Activated CD4-positive, alpha-beta T cell treated with anti-CD3 and anti-CD28 coated beads, Interleukin-2, amount 10 ng/mL, durations not matched to agents 24 days and 14 days (primary cell): ENCODE measurements at places on chromosomes 16 and 17. TPM values are rescaled to one million over a fixed set of nuclear protein-coding genes. Genes with fewer than 3 reads are reported as not detected.

C16orf54 gene
- 17.0 and 17.8 TPM in 2 replicates for total RNA-seq

MYH13 gene
- total RNA-seq: not detected in 2 replicates

DNA sequence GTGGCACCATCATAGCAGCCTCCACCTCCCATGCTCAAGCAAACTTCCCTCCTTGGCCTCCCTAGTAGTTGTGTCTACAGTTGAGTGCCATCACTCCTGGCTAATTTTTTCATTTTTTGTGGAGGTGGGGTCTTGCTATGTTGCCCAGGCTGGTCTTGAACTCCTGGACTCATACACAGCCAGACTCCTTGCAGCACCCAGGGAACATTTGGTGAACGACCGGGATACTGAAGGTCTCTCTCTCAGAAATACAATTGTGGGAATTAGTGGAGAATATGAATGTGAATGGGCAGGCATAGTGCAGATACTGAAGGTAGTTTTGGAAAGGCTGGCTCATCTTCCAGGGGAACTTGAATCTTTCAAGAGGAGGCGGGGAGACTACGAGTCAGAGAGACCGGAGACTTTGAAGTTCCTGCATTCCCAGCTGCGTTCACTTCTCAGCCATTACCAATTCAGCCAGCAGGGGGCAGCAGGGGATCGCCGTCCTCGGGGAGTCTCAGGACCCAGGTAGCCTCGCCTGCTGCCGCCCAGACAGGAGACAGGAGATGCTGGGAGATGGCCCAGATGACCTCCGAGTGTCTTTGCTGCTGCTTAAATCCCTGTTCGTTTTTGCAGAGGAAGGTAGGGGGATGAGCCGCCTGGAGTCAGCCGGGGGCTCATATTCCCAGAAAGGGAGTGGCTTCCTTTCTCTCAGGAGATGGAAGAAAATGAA is 68.6 kb downstream of the HAPSTR1 start:
- peaks cover 8% of the 10 kb centered on the region for H3K4me1 ChIP-seq
- H3K36me3 ChIP-seq: no peaks in the 10 kb centered on the region
- H3K27me3 ChIP-seq: peaks cover 6% of the 10 kb centered on the region
- no peak overlapping the region for H3K27ac ChIP-seq
- no peak overlapping the region for H3K4me3 ChIP-seq

CLEC18C gene
- total RNA-seq: 0.45 TPM in 1 of 2 replicates, not detected in the other

LPO gene
- total RNA-seq: not detected in 2 replicates

- no peak overlapping the region for H3K4me3 ChIP-seq
- peaks cover 48% of the 10 kb centered on the region for H3K36me3 ChIP-seq
- H3K27ac ChIP-seq: no peak overlapping the region
- no peaks in the 10 kb centered on the region for H3K27me3 ChIP-seq
- H3K4me1 ChIP-seq: peaks cover 6% of the 10 kb centered on the region
These were observed 22.5 kb downstream of the VPS53 start for GRCh38 chr17:692116-692515.

DNA sequence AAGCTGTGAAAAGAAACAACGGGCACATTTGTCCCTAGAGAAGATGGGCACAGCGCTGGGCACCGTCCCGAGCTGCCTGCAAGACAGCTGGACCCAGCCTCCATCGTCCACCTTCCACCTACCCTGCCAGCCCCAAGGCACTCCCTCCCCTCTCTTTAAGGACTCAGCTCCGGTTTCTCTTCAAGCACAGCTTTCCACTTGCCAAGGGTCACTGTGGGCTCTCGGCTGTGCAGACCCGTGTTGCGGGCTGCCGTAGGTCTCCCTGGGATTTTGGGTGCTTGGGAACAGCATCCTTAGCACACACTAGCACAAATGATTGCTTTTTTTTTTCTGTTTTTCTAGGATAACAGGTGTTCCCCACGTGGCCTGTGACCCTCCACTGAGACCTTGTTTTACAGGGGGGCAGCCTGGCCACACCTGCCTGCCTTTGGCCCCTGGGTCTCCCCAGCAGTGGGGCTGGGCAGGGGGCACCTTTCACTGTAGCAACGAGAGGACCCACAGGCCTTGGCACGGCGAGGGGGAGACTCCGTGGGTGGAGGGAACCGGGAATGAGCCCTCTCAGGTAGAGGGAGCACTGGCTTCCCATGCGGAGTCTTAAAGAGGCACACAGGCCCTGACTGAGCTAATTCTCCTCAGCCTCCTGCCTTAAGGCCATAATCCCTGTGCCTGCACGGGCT is 1.4 kb downstream of the CHMP6 start:
- H3K27me3 ChIP-seq: no peaks in the 10 kb centered on the region
- peak overlapping the region; percentile 36 for H3K27ac ChIP-seq
- DNase-seq: no peak
- H3K4me1 ChIP-seq: peaks cover 20% of the 10 kb centered on the region
- peak overlapping the region; percentile 80 for H3K4me3 ChIP-seq

GRCh38 chr17:40314584-40314956 is 5.6 kb downstream of the RARA start:
- no peak overlapping the region for H3K4me3 ChIP-seq
- H3K27ac ChIP-seq: peak overlapping the region; percentile 55
- peak; percentile 79 for DNase-seq
- H3K4me1 ChIP-seq: peaks cover 62% of the 10 kb centered on the region

- H3K36me3 ChIP-seq: no peaks in the 10 kb centered on the region
- no peak overlapping the region for H3K27ac ChIP-seq
- H3K4me1 ChIP-seq: peaks cover 6% of the 10 kb centered on the region
- H3K27me3 ChIP-seq: no peaks in the 10 kb centered on the region
- no peak overlapping the region for H3K4me3 ChIP-seq
These were observed 34.1 kb downstream of the SNX29 start for GRCh38 chr16:12010388-12011251.

DNA sequence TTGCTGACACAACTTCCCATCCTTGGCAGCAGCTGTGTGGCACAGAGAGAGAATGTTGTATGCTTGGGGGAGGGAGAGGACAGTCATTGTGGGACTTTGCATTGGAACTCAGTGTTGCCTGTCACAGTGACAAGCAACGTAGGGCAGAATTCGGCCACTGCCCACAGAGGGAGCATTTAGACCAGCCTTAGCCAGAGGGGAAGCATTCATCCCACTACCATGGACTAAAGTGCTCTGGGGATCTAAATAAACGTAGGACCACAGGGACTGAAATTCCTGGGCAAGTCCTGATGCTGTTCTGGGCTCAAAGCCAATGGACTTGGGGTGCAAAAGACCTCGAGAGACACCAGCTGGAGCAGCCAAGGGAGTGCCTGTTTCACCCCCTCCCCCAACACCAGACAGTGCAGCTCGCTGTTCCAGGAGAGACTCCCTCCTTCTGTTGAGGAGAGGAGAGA is 44.9 kb downstream of the ABCA8 start:
- no peak for DNase-seq
- H3K36me3 ChIP-seq: no peaks in the 10 kb centered on the region
- no peak overlapping the region for H3K27ac ChIP-seq
- H3K27me3 ChIP-seq: peaks cover 2% of the 10 kb centered on the region

TP53TG3C gene
- total RNA-seq: not detected in 2 replicates

DNA sequence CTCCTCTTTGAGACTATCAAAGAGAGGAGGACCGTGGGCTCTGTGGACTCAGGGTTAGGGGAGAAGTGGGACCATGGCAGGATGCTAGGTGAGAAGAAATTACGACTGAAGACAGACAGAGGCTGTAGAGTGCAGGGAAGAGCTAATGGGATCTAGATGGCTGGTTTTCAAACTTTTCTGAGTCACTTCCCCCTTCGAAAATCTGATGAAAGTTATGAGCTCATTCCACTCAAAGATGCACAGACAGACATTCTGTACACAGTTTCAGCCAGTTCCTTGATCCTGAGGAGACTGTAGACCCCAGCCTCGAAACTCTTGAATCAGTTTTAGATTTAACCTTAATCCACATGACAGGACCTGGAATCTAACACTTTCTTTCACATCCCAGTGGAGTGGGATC is 40.7 kb downstream of the RGS9 start:
- peaks cover 60% of the 10 kb centered on the region for H3K4me1 ChIP-seq
- H3K36me3 ChIP-seq: peaks cover 7% of the 10 kb centered on the region
- H3K4me3 ChIP-seq: no peak overlapping the region
- DNase-seq: no peak
- no peaks in the 10 kb centered on the region for H3K27me3 ChIP-seq
- peak overlapping the region; percentile 79 for H3K27ac ChIP-seq

DNA sequence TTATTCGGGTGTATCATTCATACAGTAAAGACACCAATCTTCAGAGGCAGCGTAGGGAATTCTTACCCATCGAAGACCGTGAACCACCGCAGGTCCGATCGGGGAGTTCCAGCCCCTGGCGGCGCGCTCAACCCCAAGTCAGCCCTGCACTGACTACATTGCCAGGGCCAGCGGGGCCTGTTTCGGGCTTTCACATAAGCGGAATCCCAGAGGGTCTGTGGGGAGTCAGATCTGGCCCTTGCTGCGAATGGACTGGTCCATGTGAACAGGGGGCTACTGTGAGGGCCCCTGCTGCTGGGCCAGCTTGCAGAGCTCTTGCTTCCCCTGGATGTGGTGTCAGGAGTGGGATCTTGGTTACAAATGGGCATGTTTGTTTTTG is 7.6 kb downstream of the PDE6G start:
- H3K4me1 ChIP-seq: peaks cover 4% of the 10 kb centered on the region
- H3K4me3 ChIP-seq: no peak overlapping the region
- H3K27ac ChIP-seq: no peak overlapping the region
- H3K36me3 ChIP-seq: no peaks in the 10 kb centered on the region
- no peak for DNase-seq
- H3K27me3 ChIP-seq: peaks cover 17% of the 10 kb centered on the region

- H3K4me1 ChIP-seq: peaks cover 2% of the 10 kb centered on the region
- peaks cover 2% of the 10 kb centered on the region for H3K36me3 ChIP-seq
- H3K4me3 ChIP-seq: no peak overlapping the region
- no peaks in the 10 kb centered on the region for H3K27me3 ChIP-seq
These were observed 57.2 kb downstream of the CHD9 start for GRCh38 chr16:53112015-53112414.

DNA sequence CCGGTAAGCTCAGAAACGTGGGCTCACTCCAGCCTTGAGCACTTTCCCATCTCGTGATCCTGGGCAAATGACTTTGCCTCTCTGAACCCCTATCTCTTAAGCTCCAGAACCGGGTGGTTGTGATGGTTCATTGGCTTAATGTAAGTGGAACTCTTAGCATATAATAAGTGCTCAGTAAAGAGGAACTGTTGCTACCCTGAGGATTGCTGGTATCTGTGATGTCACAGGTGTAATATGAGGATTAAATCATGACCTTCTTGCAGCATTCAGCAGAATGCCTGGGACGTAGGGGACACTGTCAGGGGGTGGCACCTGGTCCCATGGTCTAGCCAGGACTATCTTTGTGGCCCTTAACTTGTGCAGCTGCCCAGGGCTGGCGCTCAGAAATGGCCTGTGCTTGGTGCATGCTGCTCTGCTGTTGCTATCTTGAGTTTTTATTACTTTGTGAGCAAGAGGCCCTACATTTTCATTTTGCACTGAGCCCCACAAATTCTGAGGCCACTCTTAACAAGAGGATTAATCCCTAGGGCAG is 68.8 kb downstream of the SREBF1 start:
- H3K27me3 ChIP-seq: no peaks in the 10 kb centered on the region
- H3K27ac ChIP-seq: no peak overlapping the region
- DNase-seq: no peak

DNA sequence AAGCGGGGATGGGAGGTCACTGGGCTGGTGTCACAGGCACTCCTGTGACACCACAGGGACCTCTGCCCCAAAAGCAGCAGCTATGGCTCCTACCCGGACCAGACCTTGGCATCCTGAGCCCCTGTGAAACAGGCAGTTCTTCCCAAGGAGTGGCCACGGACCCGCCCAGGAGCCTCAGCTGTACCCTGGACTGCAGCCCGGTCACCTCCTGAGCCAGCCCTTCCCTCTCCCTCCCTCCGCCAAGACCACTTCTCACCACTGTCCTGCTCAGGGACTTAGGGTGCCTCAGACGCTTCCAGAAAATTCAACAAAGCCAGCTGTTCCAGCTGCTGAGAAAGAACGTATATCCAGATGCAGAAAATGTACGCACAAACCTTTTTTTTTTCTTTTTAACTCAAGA is 13.9 kb upstream of the NCBP3 start:
- DNase-seq: no peak
- no peak overlapping the region for H3K4me3 ChIP-seq
- H3K4me1 ChIP-seq: no peaks in the 10 kb centered on the region
- no peaks in the 10 kb centered on the region for H3K27me3 ChIP-seq
- peaks cover 1% of the 10 kb centered on the region for H3K36me3 ChIP-seq

VASN gene
- 0.16 TPM in 1 of 2 replicates, not detected in the other for total RNA-seq

- H3K4me1 ChIP-seq: peaks cover 17% of the 10 kb centered on the region
- H3K4me3 ChIP-seq: peak within 1 kb of the TSS; percentile 75
- no peaks in the 10 kb centered on the region for H3K36me3 ChIP-seq
- peak within 1 kb of the TSS; percentile 37 for H3K27ac ChIP-seq
- H3K27me3 ChIP-seq: peaks cover 64% of the 10 kb centered on the region
These were observed at the start of gene NOG for GRCh38 chr17:56593646-56594319. NOG (plus strand) TSS chr17:56593699; CDS start chr17:56594224, 525 bp downstream.

GRCh38 chr17:64780096-64781013 is 118.2 kb upstream of the SMURF2 start:
- peak overlapping the region; percentile 72 for H3K27ac ChIP-seq
- H3K4me1 ChIP-seq: peaks cover 27% of the 10 kb centered on the region

- DNase-seq: peak; percentile 67
- no peaks in the 10 kb centered on the region for H3K36me3 ChIP-seq
- H3K27me3 ChIP-seq: peaks cover 15% of the 10 kb centered on the region
- H3K27ac ChIP-seq: no peak within 1 kb of the TSS
- peaks cover 4% of the 10 kb centered on the region for H3K4me1 ChIP-seq
These were observed at the start of gene NECAB2 for GRCh38 chr16:83967838-83968305. NECAB2 (plus strand) TSS chr16:83968244; CDS start chr16:83968649, 405 bp downstream.

- no peak for DNase-seq
- H3K27ac ChIP-seq: no peak overlapping the region
- peaks cover 4% of the 10 kb centered on the region for H3K36me3 ChIP-seq
- H3K4me1 ChIP-seq: peaks cover 2% of the 10 kb centered on the region
These were observed 1.9 kb downstream of the PRR15L start for GRCh38 chr17:47955497-47956461.

DNA sequence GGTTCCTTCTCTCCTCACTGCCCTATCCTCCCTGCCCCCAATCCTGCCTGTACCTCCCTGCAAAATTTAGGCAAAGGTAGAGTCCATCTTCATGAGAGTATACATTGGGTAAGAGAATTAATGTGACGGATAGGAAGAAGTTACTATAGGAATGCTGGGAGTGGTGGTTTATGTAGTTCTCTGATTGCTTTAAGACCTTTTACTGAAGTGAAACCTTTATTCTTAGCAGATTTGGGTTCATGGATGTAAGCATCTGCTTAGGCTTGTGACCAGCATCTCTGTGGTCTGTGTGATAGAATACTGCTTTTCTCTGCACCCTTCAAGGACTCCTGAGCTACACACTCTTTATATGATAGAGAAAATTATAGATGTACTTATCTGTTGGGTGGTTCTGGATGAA is 127.3 kb downstream of the PRKCA start:
- peaks cover 14% of the 10 kb centered on the region for H3K36me3 ChIP-seq
- no peaks in the 10 kb centered on the region for H3K27me3 ChIP-seq
- H3K27ac ChIP-seq: peak overlapping the region; percentile 26
- peaks cover 74% of the 10 kb centered on the region for H3K4me1 ChIP-seq
- no peak overlapping the region for H3K4me3 ChIP-seq

DNA sequence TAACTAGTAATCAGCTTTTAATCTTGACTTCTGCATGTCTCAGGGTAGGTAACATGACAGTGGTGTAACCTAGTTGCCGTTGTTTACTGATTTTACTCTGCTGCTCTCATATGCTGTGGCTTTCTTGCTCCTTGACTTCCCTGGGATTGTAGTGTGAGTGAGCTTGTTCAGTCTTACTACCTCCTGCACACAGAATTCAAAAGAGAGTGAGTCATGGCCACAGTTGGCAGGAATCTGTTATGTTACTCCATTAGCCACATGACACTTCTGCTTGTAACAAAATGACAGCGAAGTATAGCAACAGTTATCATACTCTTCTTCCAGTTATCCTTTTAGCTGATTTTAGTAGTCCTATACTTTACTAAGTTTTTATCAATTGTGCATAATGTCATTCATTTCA is 18.8 kb downstream of the TNRC6A start:
- H3K36me3 ChIP-seq: peaks cover 34% of the 10 kb centered on the region
- no peaks in the 10 kb centered on the region for H3K27me3 ChIP-seq
- no peak overlapping the region for H3K27ac ChIP-seq
- DNase-seq: no peak
- H3K4me1 ChIP-seq: peaks cover 56% of the 10 kb centered on the region
- no peak overlapping the region for H3K4me3 ChIP-seq
